ENCODE measurements at places on chromosomes 1 and 21.

DNA sequence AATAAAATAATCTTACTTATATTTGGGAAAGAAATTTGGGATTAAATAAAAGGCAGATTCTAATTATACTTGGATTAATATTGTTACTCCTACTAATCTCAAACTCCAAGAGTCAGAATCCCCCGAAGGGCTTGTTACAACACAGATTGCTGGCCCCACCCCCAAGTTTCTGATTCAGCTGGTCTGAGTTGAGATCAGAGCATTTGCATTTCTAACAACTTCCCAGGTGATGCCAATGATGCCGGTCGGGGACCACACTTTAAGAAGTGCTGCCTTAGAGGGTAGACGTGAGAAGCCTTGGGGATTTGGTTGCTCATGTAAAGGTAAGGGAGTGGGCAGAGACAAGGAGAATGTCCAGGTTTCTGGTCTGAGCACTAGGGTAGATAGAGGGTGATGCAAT lies 47.2 kb downstream of the FMN2 start:
- DNase-seq: no peak

DNA sequence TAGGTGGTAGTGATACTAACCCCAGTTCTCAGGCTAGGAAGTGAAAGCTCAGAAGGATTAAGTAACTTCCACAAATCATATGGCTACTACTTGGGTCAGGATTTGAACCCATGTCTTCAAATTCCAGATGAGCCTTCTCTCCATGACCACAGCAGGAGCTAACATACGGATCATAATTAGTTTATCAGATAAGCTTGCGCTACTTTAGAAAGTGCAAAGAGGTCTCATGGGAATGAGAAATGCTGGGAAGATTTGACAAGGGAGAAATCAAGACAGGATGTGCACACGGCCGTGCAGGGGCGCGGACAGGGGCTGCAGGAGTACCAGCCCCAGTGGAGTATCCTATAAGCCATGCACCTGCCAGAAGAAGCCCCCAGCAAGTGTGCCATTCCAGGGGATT lies 5.2 kb downstream of the PLEKHA6 start:
- no peak for DNase-seq

- no peak for DNase-seq
These were observed 9.2 kb upstream of the CDC42 start for GRCh38 chr1:22043198-22043769.

DNA sequence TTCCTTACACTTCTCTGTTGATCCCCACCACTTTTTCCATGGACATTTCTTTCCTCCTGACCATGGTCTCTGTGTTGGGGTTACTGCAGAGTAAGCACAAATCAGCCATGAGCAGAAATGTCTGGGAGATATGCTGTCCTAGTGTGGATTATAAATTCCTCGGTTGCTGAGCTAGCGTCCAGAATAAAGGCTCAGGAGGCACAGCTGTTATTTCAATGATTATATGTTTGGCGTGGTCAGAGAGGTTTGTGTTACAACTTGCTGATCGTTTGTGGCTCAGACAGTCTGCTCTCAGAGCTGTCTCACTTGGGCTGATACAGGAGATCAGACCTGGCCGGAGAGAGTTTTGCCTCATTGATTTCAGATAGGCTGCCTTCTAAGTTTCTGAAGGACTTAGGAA lies 37.5 kb upstream of the LAMC2 start:
- peak; percentile 70 for DNase-seq

GRCh38 chr1:206895837-206896242 lies 1.4 kb upstream of the IL24 start:
- no peak for DNase-seq

DNA sequence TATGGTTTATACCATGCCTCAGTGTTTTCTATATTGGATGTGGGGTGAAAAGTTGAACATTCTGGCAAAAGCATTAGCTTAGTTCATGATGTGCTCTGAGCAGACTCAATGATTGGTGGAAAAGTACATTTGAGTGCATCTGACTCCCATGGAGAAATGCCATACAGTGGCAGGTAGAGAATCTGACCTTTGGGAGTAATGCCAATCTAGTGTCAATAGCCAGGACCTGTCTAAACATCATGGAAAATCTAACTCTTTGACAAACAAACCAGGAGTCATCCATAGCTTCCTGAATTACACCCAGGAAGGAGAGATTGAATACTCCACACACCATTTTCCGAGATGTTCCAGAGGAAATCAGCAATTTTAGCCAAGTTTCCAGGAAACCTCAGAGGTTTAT lies 51.0 kb downstream of the XCL1 start:
- no peak for DNase-seq

GRCh38 chr1:228540161-228540917 lies 53.2 kb downstream of the RNF187 start:
- DNase-seq: no peak

GRCh38 chr1:228415853-228416216 lies 826 bp downstream of the TRIM17 start:
- DNase-seq: no peak

DNA sequence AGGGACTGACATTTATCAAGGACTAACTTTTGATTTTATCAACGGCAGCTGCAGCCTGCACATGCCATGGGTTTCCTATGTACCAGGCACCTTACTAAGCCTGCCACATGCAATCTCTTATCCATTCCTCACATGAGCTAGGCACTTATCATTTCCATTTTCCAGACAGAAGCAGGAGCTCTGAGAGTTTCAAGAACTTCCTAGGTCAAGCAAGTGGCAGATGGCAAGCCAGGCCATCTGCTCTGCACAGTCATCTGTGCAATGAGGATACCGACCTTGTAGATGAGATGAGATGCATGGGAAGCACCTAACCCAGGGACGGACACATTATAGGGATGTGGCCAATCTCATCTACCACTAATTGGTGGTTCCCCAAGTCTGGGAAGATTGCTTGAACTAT lies 339.4 kb upstream of the USP24 start:
- no peak for DNase-seq

DNA sequence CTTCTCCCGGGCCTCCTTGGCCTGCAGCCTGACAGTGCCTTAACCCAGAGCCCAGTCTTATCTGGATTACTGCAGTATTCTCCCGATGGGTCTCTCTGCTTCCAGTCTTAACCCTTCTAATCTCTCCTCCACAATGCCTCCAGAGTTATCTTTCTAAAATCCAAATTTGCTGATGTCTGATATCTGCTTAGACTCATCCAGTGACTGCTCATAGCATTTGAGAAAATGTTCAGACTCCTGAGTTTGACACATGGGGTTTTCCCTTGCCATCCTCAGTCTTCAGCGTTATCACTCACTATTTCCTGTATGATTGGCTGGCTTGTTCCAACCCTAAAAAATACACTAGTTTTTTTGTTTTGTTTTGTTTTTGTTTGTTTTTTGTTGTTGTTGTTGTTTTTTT lies 102.0 kb downstream of the FMN2 start:
- DNase-seq: no peak

DNA sequence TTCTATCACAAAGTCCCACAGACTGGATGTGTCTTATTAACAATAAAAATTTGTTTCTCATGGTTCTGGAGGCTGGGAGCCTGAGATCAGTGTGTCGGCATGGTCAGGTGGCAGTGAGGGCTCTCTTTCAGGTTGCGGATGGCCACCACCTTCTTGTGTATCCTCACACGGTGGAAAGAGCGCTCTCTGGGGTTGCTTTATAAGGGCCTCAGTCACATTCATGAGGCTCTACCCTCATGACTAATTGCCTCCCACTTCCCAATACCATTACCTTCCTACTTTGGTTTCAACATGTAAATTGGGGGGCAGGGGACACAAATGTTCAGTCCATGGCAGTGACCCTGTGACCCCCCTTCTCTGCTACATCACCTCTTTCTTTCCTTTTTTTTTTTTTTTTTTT lies 20.7 kb upstream of the MX1 start:
- no peak for DNase-seq

GRCh38 chr1:213986020-213986924 lies 1.5 kb upstream of the PROX1 start:
- DNase-seq: no peak

- DNase-seq: no peak
These were observed 48.0 kb upstream of the LRRC52 start for GRCh38 chr1:165495858-165496205.

- DNase-seq: peak; percentile 20
These were observed 447.5 kb downstream of the NEGR1 start for GRCh38 chr1:71834601-71835441.

GRCh38 chr1:98008373-98008772 lies 87.5 kb upstream of the DPYD start:
- no peak for DNase-seq

GRCh38 chr1:94541246-94542087 lies at the start of gene F3:
F3 (minus strand) TSS chr1:94541759; CDS start chr1:94541636, 123 bp downstream.
- peak; percentile 92 for DNase-seq

GRCh38 chr1:164958982-164959768 lies 397.3 kb downstream of the LMX1A start:
- DNase-seq: no peak

DNA sequence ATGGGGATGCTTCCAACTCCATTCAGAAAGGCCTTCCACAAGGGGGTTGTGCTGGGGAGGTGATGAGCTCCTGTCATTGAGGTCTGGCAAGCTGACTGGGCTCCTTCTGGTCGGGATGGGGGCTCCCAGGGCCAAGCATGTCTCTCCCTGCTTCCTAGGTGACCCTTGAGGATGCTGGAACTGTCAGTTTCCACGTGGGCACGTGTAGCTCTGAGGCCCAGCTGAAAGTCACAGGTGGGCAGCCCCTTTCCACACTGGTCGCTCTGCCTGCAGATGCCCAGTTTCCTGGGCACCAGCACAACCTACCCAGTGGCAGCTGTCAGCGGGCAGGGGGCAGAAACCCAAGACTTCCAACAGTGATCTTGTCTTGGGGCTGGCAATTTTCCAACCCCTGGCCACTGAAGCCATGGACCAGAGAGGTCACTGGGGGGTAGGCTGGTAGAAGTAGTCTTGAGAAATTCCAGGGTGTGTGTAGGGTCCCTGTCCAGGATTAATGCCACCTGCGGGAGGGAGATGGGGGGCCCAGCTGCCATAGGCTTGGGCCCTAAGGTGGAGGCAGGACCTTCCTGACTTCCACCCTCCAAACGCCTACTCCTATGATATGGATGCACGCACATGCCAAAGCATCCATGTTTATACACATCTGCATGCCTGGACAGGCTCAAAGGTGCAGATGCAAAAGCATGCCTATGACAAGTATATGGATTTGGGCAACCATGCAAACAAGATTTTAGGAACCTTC lies 97.1 kb downstream of the TRIM11 start:
- DNase-seq: no peak

DNA sequence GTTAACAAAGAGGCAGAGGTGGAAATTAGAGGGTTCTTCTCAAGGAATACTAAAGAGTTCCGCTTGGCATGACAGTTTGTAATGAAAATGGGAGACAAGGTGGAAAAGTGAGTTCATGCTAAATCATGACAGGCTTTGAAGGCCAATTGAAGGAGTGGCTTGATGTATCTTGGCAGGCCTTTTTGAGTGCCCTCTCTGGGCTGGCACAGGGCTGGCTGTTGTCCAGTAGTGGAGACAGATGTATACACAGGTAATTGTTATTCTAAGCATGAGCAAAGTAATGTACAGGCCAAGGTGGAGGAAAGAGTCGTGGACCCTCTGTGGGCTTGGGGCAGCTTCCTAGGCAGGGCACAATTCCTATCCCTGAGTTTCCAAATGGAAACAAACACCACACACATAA lies 196.7 kb upstream of the GALNT2 start:
- DNase-seq: no peak

DNA sequence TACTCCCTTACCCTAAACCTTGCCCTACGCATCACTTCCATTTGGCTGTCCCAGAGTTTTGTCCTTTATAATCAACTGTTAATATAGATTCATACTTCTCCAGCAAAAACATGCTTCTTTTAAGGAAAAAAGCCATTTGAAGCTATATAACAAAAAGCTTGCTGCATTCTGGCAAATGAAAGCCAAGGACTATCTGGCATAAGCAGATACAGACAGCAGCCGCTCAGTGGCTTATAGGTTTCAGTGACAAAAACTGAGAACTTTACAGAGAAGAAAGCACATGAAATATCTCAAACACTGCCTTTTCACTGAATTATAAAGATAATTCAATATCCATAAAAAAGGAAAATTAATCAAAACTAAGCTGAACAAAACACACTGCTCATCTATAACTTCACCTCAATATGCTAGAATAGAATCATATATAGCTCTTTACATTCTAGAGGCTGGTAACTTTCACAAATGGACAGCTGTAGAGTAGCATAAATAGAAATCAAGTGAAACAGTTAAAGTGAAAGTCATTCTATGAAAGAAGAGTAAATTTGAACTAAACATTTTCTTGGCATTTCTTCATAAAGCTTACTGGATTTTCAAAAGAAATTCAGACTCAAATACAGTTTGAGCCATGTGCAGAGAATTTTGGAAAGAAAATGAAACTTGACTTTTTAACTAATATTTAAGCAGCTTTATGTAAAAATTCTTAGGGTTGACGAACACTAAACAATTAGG lies 19.6 kb downstream of the CDC42BPA start:
- no peak for DNase-seq

- peak; percentile 88 for DNase-seq
These were observed 10.8 kb downstream of the BLACAT1 start for GRCh38 chr1:205444931-205445645.

DNA sequence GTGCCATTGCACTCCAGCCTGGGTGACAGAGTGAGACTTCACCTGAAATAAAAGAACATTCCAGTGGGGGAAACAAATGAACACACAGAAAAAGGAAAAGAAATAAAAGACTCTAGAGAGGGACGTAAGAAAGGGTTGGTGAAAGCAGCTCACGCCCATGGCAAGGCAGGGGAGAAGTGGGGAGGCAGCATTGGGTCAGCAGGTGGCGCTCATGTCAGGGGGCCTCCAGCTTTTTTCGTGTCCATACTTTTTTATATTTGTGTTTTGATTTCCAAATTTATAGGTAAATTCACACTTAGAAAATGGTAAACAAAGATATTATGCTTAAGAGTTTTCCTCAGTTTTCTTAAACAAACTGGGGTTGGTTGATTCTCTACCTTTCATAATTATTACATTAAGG lies 45.5 kb downstream of the VPS13D start:
- peak; percentile 34 for DNase-seq

DNA sequence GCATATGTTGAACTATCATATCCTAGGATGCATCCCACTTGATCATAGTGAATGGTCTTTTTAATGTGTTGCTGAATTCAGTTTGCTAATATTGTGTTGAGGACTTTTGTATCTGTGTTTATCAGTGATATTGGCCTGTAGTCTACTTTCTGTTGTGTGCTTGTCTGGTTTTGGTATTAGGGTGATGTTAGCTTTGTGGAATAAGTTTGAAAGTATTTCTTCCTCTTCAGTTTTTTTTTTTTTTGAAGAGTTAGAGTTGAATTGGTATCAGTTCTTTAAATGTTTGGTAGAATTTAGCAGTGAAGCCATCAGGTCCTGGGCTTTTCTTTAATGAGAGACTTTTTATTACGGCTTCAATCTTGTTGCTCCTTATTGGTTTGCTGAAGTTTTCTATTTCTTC lies 162.3 kb downstream of the VAV3 start:
- no peak for DNase-seq

GRCh38 chr1:219773775-219774174 lies 154.6 kb downstream of the SLC30A10 start:
- no peak for DNase-seq

- DNase-seq: no peak
These were observed 15.9 kb upstream of the SLC19A1 start for GRCh38 chr21:45558044-45558721.

- no peak for DNase-seq
These were observed 287.9 kb downstream of the LRRIQ3 start for GRCh38 chr1:73910062-73910461.

GRCh38 chr1:201828217-201828819 lies 639 bp upstream of the IPO9 start:
- DNase-seq: no peak

All from femur (tissue), 1 donor.